Activated CD4-positive, CD25-positive, alpha-beta regulatory T cell treated with anti-CD3 and anti-CD28 coated beads, Interleukin-2, amount 50 U/mL, for 24 hours (primary cell): ENCODE measurements at places on chromosomes 5 and 9.

DNA sequence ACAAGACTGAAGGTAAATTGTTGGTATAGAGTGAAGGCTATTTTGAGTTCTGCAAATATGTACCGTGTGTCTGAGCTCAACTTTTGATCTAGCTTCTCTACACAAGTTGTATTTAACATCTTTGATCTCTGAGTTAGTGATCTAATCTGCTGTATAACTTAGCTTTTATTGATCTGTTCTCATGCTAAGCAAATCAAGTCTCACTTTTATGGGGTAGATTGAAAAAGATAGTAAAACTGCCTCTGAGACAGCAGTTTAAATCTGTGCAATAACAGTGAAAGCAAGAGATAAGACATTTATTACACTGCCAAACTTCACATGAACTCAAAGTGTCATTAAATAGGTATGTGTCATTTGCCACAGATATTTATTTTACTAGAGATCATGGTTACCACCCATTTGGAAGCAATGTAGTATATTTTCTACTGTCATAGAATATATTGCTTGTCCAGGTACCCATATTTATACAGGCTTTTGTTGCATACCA is 477.3 kb downstream of the ISL1 start:
- no peak for ATAC-seq

GRCh38 chr9:28678097-28678496 is 1104.8 kb upstream of the C9orf72 start:
- no peak for ATAC-seq

- ATAC-seq = no peak
Observed at GRCh38 chr5:78747055-78747454, 98.5 kb upstream of the LHFPL2 start.

- ATAC-seq = peak; percentile 64
Observed at GRCh38 chr5:10420932-10421331, 20.7 kb upstream of the ROPN1L start.

GRCh38 chr5:102481054-102481715 is 17.6 kb downstream of the SLCO6A1 start:
- no peak for ATAC-seq

GRCh38 chr5:35324201-35324600 is 93.9 kb upstream of the PRLR start:
- no peak for ATAC-seq

GRCh38 chr9:96020792-96021550 is 145.5 kb downstream of the ERCC6L2 start:
- peak; percentile 32 for ATAC-seq

GRCh38 chr9:5269249-5269715 is 35.2 kb downstream of the RLN2 start:
- ATAC-seq = no peak

GRCh38 chr5:60852317-60852716 is 8.2 kb upstream of the ELOVL7 start:
- ATAC-seq = no peak

- ATAC-seq = no peak
Observed at GRCh38 chr5:166398131-166398530, 1893.3 kb upstream of the WWC1 start.

DNA sequence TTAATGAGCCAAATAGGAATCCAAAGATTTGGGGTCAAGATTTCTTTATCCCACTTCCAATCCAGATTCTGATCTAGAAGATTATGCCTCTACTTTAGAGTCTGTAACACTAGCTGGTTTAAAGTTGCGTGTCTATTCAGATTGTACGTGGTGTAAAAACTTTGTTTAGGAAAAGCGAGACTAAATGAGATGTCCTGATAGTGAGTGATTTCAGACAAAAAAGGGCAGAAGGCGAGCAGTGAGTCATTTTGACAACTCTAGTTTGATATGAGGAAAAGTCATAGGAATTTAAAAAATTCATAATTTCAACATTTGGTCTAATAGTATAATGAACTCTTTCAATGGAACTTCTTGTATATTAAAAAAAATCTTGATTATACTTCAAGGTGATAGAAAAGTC is 119.6 kb upstream of the KLF9 start:
- ATAC-seq = no peak

GRCh38 chr9:27276193-27277030 is 20.5 kb downstream of the EQTN start:
- no peak for ATAC-seq

DNA sequence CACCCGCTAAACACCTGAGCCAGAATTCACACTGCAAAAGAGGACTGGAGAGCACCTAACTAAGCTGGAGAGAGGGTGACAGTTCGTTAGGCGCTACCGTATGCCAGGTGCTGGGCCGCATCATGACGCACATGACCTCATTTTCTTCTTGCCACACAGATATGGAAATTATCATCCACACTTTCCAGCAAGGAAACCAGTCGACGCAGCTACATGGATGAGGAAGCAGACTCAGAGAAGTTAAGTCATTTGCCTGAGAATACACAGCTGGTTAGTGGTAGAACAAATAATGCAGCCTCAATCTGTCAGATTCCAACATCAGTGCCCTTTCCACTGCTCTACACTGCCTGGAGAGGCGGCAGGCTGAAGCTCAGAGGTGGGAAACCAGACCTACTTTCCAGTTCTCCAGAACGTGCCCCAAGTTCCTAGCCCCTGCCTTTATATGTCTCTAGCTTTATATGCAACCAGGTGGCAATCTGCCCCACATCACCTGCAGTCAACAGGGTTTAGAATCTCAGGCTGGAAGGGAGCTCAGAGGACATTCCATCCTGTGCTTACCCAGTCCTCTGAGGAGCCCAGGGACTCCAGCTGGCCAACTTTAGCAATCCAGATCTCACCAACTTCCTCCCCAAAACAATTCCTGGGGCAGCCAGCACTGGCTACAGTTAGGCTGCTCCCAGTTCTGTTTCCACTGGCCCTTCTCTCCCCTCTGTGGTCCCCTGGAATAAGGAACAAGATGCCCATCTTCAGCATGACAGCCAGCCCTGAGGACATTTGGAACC is 8.8 kb downstream of the TNIP1 start:
- ATAC-seq = no peak

DNA sequence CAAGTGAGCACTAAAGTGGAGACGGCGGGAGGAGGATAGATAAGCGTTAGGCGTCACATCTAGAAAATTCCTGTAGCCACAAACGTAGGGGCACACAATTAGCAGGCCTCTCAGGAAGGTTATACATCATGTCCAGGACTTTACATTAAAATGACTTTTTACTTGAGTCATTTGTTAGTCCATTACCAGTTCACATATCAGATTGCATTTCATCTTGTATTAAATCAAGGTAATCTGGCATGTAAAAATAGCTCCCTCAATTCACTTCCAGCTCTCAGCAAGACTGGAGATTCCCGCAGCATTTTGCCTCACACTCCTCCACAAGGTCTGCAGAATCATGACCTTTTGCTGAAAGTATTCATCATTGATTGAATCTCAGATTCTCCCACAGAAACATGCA is 118.8 kb downstream of the PRDM6 start:
- no peak for ATAC-seq

DNA sequence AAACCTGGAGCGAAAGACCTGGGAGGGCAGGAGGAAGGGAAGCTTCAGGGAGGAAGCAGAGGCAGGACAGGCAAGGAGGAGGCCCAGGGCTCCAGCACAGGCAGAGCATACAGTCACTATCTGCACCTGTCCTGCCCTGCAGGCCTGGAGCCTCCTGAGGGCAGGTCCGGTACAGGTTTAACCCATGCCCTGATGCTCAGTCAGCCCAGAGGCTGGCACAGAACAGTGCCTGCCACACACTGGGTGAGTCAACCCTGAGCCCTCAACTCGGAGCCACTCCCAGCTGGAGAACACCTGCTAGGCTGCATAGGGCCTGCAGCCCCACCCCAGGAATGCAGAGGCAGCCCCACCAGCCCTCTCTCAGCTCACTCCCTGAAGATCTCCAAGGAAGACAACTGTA is 161.5 kb upstream of the PHYKPL start:
- no peak for ATAC-seq

DNA sequence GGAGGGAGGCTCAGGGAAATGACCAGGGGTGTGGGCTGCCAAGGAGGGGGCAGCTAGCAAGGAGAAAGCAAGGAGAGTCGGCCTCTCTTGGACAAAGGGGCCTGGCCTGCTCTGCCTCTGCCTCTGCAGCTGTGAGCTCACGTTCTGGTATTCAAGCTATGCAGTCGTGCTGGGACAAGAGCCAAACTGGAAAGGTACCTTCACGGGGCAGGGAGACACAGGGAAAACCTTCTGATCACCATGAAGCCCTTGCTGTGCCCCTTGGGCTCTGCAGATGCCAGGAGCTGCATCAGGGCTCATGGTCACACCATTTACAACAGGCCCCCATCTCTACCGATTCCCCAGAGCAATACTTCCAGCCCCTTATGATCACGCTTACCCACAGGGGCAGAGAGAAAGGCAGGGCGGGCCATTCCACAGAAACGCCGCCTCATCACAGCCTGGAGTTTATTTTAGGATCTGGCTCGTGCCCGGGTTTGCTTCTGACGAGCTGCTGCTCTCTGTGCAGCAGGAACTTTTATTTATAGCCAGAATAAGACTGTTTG is 63.2 kb downstream of the PRRT1B start:
- no peak for ATAC-seq

DNA sequence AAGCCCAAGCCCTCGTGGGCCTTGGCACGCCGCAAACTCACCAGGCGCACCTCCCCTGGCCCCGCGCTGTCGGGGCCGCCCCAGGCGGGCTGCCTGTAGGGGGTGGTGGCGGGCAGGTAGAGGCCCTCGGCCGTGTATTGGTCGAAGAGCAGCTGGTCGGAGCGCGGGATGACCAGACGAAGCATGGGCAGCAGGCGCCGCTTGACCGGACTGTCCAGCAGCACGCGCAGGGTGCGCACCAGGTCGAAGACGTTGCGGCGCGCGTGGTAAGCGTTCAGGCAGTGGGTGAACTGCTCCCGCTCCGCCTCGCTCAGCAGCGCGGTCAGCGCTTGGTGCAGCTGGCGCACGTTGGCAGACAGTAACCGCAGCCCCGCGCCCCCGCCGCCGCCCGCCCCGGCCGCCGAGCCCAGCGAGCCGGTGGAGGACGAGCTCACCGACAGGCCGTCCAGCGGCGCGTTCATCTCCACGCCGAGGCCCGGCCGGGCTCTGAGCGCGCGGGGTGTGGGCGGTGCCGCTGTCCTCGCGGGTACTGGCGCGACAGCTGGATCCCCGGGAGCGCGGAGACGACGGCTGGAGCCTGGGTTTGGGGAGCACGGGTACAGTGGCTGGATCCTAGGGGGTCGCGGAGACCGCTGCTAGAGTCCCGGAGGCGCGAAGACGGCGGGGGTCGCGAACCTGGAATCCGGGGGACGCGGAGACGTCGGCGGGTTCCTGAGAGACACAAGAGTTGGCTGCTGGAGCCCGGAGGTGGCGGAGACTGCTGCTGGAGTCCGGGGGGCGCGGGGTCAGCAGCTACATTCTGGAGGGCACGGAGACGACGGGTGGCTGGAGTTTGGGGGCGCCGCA is 709 bp downstream of the WHRN start:
- peak; percentile 27 for ATAC-seq

GRCh38 chr5:1641041-1641440 is 117.3 kb upstream of the LPCAT1 start:
- no peak for ATAC-seq

DNA sequence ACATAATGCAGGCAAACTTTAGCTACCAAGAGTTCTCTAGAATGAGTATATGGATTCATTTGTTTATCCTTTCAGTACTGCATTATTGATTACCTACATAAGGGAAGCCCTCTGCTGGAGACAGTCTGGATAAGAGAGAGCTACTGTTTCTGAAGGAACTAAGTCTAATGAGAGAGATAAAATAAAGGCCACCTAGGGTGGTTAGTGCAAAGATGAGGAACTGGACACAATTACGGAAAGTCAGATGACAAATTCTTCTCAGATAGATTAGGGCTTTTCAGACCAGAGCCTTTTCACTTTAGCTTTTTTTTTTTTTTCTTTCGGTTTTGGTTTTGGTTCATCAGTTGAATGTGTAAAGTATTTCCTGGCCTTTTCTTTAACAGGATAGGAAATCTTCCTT is 31.3 kb downstream of the ISOC1 start:
- ATAC-seq = peak; percentile 82

DNA sequence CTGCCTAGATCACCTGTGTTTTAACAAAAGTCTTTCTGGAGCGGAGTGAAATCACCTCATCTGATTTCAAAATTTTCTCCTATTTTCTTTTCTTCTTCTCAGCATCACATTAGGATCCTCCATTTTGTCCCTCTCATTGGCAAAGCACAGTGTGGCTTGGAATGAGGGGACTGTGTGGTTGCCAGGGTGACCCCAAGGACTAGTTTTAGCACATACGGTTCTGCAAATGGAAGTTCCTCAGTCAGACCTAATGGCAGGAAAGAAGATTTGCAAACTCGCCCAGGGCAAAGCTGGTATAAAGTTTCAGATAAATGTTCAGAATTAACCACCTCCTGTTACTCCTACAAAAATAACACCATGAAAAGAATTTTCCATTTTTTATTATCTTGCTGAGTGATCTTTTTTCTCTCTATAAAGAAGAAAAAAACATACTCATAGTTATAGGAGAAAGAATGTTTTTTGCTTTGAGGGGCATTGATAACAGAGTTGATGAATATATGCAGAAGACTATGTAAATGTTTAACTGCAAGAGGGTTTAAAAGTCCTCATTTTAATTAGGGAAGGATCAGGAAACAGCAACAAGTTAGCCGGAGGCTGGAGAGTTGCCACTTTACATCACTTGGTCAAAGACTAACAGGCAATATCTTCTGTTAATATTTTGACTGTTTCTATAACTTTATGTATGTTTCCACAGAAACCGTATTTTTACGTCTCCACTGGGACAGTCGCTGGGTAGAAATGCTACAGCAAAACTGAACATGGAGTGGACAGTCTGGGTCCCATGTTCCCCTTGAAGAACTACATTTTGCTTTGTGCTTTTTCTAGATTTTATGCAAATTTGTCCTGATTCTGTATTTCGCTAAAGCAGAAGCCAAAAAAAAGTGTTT is 257.8 kb downstream of the NR2F1-AS1 start:
- ATAC-seq = no peak

DNA sequence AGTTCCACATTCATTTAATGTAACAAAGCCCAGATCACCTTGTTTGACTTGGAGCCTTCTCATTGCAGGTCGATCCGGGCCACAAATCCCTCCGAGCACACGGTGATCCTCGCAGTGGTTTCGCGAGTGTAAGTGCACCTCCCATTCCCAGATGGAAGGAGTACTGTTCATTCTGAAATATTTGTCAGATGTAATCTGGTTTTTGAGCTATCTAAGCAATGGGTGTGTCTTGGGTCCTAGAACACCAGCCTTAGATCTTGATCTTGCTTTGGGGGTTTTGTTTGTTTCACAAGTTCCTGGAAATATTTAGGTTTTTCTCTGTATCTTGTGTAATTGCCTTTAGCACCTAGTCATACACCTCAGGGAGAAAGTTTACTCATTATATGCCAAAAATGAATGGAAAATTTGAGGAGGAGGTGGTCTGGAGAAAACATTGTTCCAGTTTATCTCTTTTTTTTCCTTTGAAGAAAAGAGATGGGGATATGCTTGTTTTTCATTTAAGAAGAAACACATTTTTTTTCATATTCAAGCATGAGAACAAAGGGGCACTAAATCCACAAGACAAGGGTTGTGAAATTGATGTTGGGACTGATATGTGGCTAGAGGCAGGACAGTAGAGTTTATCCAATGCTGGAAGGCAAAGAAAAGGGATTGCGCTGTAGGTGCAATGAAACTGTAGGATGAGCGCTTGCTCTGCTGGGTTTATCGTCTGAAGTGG is 118.6 kb downstream of the PDE8B start:
- peak; percentile 41 for ATAC-seq

GRCh38 chr5:127785098-127785927 is 82.1 kb downstream of the CCDC192 start:
- peak; percentile 67 for ATAC-seq
